ENCODE measurements at places on chromosomes 1 and 21.

DNA sequence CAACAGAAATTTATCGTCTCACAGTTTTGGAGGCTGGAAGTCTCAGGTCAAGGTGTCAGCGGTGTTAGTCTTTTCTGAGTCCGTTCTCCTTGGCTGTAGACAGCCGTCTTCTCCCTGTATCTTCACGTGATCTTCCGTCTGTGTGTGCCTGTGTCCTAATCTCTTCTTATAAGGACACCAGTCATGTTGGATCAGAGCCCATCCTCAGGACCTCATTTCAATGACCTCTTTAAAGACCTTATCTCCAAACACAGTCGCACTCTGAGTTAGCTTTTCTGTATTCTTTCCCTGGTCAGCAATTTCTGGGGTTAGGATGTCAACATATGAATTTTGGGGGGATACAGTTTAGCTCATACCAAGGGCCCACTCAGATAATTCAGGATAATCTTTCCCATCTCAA is 247.7 kb downstream of the PRDM2 start:
- no peaks in the 10 kb centered on the region for H3K27me3 ChIP-seq
- H3K4me3 ChIP-seq = no peak overlapping the region
- no peaks in the 10 kb centered on the region for H3K4me1 ChIP-seq
- no peak overlapping the region for H3K27ac ChIP-seq
- H3K36me3 ChIP-seq = no peaks in the 10 kb centered on the region

GRCh38 chr1:213688655-213689054 is 299.1 kb upstream of the PROX1 start:
- H3K27me3 ChIP-seq = no peaks in the 10 kb centered on the region
- peaks cover 1% of the 10 kb centered on the region for H3K4me1 ChIP-seq
- DNase-seq = no peak

DNA sequence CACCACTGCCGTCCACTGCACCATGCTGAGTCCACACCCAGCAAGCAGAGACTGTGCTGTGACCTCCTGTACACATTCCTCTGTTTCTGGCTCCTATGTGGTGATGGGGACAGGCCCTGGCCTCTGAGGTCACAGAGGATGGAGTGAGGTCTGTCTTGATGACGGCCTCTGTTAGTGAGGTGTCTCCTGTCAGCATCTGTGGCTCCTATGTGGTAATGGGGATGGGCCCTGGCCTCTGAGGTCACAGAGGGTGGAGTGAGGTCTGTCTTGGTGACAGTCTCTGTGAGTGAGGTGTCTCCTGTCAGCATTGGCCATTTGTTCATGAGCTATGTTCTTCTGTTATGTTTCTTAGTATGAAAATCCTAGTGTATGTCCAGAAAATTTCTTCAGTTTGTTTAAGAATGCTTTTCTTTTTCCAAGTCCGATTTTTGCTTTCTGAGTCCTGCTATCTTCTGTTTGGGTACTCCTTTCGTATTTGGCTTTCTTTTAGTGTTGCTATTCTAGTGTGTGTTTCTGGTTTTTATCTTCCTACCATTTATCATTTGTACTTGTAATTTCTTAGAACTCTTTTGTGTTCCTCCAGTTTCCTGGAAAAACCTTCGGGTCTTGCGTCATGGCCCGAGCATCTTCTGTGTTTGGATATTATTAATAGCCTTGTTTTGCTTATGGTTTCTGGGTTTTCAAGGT is 13.4 kb downstream of the SNAP47 start:
- H3K27me3 ChIP-seq = no peaks in the 10 kb centered on the region
- H3K4me1 ChIP-seq = no peaks in the 10 kb centered on the region
- no peak for DNase-seq
- no peak overlapping the region for H3K27ac ChIP-seq
- no peak overlapping the region for H3K4me3 ChIP-seq

DNA sequence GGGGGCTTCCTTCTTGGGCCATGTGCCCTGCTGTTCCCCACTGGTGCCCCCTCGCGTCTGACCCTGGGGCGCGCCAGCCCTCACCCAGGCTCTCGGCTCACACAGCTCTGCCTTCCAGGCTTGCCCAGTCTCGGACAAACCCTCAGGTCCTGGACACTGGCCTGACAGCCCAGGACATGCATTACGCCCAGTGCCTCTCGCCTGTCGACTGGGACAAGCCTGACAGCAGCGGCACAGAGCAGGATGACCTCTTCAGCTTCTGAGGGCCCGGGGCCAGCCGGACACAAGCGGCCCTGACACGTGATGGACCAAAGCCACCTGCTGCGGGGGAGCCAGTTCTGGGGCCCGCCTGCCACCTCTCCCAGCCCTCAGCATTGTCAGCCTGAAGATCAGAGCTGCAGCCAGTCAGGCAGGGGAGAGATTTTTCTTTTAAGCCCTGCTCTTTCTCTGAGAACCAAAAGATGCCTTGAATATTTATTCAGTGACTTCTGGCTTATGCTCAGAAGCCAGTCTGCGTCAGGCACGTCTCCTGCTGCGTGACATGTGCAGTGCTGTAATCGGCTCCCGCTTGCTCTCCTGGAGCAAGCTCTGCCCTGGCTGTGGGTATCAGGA is 23.4 kb downstream of the LDLRAP1 start:
- no peak overlapping the region for H3K27ac ChIP-seq
- no peak overlapping the region for H3K4me3 ChIP-seq
- H3K36me3 ChIP-seq = no peaks in the 10 kb centered on the region
- H3K27me3 ChIP-seq = no peaks in the 10 kb centered on the region
- peak; percentile 25 for DNase-seq

DNA sequence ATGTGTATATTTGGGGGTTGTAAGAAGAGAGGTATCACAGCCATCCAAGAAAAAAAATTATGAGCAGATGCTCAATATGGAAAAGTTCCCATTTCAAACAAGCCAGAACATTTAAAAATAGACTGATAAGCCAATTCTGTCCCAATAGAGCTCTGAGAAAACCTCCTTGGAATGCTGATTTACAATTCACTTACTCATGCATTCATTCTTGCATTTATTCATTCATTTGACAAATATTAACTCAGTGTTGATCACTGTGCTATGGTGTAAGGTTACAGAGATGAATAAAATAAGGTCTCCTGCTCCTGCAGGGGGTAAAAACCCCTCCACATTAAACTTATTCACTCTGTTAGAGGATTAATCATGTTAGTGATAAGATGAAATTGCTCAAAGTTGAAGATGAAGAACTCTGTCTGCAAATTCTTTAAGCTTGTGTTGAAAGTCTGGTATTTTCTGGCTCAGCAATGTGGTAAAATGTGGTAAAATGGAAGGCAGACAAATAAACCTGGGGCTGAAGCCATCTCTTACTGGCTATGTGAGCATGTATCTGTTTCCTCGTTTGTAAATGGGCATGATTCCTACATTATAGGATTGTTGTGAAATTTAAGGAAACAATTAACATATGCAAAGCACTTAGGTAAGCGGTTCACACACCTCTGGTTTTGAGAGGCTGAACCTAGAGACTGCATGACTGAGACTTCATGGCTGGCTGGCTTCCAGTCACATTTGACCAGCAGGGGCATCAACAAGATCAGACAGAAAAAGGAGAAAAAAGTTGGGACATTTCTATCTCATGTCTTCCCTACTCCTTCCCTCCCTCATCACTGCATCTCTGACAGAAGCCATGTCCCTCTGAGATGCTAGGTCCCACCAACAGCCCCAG is 45.0 kb upstream of the DAB1 start:
- no peak for DNase-seq
- H3K36me3 ChIP-seq = no peaks in the 10 kb centered on the region
- H3K27ac ChIP-seq = no peak overlapping the region
- H3K4me3 ChIP-seq = no peak overlapping the region
- H3K27me3 ChIP-seq = no peaks in the 10 kb centered on the region
- H3K4me1 ChIP-seq = peaks cover 4% of the 10 kb centered on the region

DNA sequence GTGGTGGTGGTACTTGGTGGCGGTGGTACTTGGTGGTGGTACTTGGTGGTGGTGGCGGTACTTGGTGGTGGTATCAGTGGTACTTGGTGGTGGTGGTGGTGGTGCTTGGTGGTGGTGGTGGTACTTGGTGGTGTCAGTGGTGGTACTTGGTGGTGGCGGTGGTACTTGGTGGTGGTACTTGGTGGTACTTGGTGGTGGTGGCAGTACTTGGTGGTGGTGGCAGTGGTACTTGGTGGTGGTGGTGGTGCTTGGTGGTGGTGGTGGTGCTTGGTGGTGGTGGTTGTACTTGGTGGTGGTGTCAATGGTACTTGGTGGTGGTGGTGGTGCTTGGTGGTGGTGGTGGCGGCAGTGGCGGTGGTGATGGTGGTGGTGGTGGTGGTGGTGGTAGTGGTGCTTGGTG is 20.2 kb downstream of the COQ8A start:
- no peaks in the 10 kb centered on the region for H3K27me3 ChIP-seq
- no peak overlapping the region for H3K27ac ChIP-seq
- DNase-seq = no peak
- no peaks in the 10 kb centered on the region for H3K4me1 ChIP-seq
- H3K36me3 ChIP-seq = no peaks in the 10 kb centered on the region

DNA sequence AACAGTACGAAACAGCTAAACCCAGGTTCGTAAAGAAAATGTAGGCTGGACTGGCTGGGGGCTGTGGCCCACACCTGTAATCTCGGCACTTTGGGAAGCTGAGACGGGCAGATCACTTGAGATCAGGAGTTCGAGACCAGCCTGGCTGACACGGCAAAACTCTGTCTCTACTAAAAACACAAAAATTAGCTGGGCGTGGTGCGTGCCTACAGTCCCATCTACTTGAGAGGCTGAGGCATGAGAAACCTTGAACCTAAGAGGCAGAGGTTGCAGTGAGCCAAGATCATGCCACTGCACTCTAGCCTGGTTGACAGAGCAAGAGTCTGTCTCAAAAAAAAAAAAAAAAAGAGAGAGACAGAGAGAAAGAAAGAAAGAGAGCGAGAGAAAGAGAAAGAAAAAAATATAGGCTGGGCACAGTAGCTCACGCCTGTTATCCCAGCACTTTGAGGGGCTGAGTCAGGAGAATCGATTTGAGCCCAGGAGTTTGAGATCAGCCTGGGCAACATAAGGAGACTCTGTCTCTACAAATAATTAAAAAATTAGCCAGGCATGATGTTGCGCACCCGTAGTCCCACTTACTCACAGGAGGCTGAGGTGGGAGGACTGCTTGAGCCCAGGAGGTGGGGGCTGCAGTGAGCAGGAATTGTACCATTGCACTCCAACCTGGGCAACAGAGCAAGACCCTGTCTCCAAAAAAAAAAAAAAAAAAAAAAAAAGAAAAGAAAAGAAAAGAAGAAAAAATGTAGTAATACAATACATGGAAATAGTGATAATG is 35.7 kb downstream of the CAPZB start:
- H3K27me3 ChIP-seq = no peaks in the 10 kb centered on the region
- H3K4me3 ChIP-seq = no peak overlapping the region
- no peak for DNase-seq
- H3K4me1 ChIP-seq = peaks cover 41% of the 10 kb centered on the region

DNA sequence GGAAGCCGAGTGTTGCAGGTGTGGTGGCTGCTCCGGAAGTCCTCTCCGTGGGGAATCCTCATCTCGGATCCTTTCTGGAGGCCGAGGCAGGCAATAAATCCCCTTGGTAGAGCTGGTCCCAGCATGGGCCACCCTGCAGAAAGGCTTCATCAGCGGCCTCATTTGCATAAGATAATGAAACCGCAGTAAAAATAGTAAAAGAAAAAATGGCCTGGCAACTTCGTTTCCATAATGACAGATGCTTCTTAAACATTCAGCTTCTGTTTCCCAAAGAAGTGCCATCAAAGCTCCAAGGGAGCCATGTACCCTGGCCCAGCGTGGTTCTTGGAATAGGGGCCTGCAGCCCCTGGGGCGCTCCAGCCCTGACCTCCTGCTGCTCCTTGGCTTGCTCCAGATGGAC is 244.1 kb downstream of the GRIK3 start:
- DNase-seq = no peak
- H3K4me1 ChIP-seq = peaks cover 6% of the 10 kb centered on the region
- no peak overlapping the region for H3K27ac ChIP-seq
- H3K27me3 ChIP-seq = no peaks in the 10 kb centered on the region
- no peak overlapping the region for H3K4me3 ChIP-seq

- H3K36me3 ChIP-seq = no peaks in the 10 kb centered on the region
- H3K4me1 ChIP-seq = peaks cover 22% of the 10 kb centered on the region
- no peaks in the 10 kb centered on the region for H3K27me3 ChIP-seq
These were observed 60.0 kb upstream of the ATP5PO start for GRCh38 chr21:33975548-33976081.

GRCh38 chr1:157034137-157034800 is 11.3 kb downstream of the ARHGEF11 start:
- no peak overlapping the region for H3K4me3 ChIP-seq
- H3K36me3 ChIP-seq = no peaks in the 10 kb centered on the region
- peak; percentile 20 for DNase-seq
- H3K27ac ChIP-seq = peak overlapping the region; percentile 39

DNA sequence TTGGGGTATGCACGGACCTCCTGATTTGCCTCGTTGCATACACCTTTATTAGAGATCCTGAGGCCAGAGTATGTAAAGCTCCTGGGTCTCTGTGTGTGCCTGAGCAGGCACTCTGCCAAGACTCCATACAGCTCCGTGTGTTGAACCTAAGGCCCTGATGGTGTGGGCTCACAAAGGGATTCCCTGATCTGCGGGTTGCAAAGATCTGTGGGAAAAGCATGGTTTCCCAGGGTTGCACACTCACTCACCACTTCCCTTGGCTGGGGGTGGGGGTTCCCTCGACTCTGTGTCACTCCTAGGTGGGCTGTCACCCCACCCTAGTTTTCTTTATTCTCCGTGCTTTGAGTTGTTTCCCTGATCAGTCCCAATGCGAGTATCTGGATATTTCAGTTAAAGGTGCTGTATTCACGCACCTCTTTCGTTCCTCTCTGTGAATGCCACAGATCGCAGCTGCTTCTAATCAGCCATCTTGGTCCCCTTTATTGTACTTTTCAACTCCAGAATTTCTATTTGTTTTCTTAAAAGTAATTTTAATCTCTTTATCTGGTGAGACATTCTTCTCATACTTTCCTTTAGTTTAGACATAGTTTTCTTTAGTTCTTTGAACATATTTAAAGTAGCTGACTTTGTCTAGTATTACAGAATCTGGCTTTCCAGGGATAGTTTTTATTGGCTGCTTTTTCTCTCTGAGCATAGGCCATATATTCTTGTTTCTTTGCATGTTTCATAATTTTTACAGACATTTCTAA is 39.0 kb upstream of the F3 start:
- no peak for DNase-seq
- no peaks in the 10 kb centered on the region for H3K27me3 ChIP-seq
- no peaks in the 10 kb centered on the region for H3K36me3 ChIP-seq
- no peak overlapping the region for H3K4me3 ChIP-seq
- no peak overlapping the region for H3K27ac ChIP-seq

DNA sequence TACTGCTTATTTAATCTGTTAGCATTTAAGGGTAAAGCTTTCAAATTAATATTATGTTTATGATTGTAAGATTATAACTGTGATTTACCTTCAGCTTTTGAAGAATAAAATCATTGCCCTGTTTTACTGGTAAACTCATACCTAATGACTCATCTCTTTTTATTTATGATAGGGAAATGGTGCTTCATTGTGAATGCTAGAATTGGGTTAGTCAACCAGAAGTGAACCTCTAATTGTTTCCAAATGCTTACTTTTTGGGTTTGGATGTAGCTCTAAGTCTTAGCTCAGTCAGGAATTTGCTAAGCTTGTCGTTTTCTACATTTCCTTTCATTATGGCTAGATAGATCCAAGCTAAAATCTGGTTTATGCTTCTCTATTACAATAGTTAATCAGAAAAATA is 59.4 kb downstream of the SLC30A7 start:
- no peaks in the 10 kb centered on the region for H3K27me3 ChIP-seq
- peak overlapping the region; percentile 26 for H3K4me3 ChIP-seq
- H3K27ac ChIP-seq = peak overlapping the region; percentile 77
- H3K36me3 ChIP-seq = peaks cover 2% of the 10 kb centered on the region

- no peaks in the 10 kb centered on the region for H3K27me3 ChIP-seq
- DNase-seq = no peak
- peaks cover 11% of the 10 kb centered on the region for H3K36me3 ChIP-seq
- H3K27ac ChIP-seq = no peak overlapping the region
- no peaks in the 10 kb centered on the region for H3K4me1 ChIP-seq
- no peak overlapping the region for H3K4me3 ChIP-seq
These were observed 54.7 kb downstream of the PACC1 start for GRCh38 chr1:212359794-212360479.

Data from neural progenitor cell (in vitro differentiated cells).